ENCODE measurements at places on chromosomes 2 and 18.

GRCh38 chr2:159163930-159164329, 122.6 kb downstream of the WDSUB1 start:
- DNase-seq = no peak

GRCh38 chr2:114717049-114717448, 274.6 kb downstream of the DPP10 start:
- DNase-seq = no peak

DNA sequence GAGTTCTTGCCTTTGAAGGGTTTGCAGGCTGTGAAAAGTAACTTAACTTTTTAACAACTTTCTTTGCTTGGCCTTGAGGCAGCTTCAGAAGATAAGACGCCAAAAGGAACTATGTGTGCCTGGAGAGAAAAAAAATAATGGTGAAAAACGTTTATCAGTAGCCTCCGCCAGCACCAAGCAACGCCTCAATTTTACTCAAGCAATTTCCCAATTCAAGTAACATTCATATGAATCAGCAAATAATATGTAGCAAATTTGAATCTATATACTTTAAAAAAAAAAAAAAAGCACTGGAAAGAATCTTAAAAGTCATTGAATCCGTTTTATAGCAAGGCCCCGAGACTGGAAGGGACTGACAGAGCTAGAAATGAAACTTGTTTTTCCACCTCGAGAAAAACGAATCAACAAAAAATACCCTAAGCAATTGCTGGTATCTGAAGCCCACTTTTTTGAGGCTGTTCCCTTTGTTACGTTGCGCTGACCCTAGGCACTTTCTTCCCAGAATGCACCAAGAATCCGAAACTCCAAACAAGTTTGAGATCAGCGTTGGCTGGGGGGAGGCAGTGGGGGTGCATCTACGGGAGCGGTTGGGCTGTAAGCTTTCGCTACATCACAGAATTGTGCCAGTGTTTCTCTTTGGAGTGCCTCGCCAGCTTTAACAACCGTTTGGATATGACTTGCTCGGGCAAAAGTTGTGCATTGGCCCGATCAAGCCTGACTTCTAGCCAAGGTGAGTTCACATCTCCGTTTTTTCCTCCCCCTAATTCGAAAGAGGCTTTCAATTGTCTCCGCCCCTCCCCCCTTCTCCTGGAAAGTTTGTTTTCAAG, 2.7 kb upstream of the TGIF1 start:
- no peak for DNase-seq

GRCh38 chr2:168033966-168034365, 213.4 kb downstream of the STK39 start:
- no peak for DNase-seq

DNA sequence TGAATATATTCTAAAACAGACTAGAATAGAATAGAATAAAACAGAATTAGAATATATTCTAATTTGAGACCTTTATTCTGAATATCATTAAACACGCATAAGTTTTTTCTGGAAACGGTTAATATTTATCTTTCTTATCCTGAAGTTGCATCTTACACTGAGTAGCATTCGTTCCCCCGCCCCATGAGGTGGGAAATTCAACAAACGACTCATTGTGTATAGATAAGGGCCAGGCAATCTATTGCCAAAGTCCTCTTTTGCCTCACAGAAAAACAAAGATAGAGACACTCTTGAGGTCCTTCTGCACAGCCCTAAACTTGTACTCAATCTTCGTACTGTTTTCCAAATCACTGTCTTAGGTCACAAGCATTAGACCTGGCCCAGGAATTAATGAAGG, 98.1 kb downstream of the COL6A3 start:
- DNase-seq = no peak

DNA sequence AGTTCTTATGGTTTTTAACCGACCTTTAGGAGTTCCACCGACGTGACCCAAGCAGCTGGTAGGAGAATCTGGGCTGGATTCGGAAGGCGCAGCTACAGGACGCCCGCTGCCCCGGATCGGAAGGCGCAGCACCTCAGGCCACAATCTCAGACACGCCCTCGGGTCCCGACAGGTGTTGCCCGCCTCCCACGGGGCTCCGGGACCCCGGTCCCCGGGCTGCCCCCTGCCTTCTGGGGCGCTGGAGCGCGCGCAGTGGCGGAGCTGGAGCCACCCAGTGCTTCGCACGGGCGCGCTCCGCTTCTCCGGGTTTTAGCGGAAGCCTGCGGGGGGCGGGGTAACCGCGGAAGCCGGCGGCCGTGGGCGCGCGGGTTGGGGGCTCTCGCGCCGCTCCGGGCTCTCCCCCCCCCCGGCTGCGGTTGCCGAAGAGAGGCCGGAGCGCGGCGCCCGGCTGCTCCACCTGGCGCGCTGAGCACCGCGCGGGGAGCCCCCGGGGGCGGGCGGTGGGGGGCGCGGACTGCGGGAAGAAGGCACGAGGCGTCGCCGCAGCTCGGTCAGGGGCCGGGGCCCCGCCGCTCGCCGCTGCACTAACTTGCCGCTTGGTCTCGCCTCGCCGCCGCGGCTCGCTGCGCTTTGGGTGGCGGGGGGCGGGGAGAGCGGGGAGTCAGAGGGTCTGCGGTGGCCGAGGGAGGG, 718.8 kb downstream of the DPP10 start:
- peak; percentile 7 for DNase-seq

DNA sequence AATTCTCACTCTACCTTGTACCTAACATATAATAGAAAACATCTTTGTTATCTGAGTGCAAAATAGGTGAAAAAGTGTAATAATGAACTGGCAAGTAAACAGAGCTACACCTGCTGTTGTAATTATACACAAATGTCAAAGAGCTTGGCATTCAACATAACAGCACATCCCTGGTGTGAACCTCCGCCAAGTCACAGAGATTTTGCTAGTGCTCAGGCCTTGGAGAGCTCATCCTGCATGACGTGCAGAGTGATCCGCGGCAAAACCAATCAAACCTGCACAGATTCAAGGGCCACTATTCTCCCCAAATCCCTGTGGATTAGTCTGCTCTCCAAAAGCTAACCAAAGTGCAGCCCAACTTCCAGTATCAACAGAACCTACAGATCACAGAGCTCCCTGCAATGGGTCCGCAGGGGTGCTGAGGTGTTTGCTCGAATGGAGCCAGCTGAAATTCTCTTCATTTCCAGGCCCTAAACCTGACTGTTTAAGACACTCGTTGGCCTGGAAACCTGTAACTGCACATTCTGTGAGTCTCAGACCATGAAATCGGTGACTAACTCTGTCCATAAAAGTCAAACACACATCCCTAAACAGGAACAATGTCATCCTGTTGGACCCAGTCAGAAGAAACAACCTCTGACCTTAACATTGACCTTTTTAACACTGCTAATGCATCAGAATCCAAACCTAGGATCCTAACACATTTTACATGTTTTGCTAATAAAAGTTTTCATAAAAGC, 111.8 kb downstream of the EPB41L3 start:
- DNase-seq = peak; percentile 73

DNA sequence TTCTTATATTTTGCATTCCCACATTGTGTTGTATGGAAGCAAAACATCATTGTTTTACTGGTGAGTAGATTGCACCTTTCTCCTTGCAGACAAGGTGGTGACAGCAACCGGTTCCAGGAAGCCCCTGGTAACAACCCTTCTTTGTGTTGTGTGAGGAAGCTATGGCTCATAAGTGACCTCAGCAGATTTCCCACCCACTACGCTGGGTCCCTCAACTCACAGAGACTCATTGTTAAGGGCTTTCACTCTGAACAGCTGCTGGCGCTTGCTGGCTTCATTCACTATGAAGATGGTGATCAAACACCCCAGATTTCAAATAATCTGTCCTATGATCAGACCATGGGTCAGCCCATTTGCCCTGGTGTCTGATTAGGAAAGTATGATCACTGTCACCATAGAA, 53.4 kb downstream of the WIPF1 start:
- DNase-seq = no peak

- peak; percentile 9 for DNase-seq
Observed at GRCh38 chr2:162623888-162624287, 214.7 kb downstream of the KCNH7 start.

GRCh38 chr18:60401346-60401745, 28.8 kb upstream of the MC4R start:
- DNase-seq = no peak

DNA sequence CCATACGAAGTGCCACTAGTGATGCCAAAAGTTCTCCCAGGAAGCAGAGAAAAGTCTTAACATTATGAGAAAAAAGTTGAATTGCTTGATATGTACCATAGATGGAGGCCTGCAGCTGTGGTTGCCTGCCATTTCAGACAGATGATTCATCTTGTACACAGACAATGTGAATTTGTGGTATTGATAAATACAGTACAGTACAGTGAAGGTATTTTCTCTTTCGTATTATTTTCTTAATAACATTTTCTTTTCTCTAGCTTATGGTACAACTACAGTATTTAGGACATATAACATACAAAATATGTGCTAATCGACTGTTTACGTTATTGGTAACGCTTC, 33.6 kb upstream of the VWC2L start:
- DNase-seq = peak; percentile 18

DNA sequence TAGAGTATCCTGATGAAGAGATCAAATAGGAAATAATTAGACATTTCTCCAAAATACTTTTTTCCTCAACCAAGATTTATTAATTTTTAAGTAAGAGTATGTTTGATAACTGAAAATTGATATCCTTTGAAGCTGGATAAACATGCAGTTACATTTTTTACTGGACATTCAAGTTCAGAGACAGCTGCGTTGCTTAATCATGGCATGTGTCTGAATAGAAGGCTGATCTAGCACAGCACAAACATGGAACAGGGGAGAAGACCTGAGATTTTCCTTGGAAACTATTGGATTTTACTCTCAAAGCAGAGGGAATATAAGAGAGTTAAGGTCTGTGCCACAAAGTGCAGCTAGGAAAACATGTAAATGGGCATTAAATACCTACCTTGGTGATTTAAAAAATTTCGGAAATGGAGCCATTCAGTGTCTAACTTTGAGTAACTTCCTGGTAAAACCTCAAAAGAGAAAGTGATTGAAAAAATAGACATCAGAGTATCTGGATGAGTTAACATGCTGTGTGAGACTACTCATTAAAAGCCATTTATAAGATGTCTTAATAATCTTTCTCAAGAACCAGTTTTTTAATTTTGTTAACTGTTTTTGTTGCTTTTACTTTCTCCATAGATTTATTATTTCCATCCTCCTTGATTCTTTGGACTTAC, 31.8 kb downstream of the CRIM1 start:
- no peak for DNase-seq

DNA sequence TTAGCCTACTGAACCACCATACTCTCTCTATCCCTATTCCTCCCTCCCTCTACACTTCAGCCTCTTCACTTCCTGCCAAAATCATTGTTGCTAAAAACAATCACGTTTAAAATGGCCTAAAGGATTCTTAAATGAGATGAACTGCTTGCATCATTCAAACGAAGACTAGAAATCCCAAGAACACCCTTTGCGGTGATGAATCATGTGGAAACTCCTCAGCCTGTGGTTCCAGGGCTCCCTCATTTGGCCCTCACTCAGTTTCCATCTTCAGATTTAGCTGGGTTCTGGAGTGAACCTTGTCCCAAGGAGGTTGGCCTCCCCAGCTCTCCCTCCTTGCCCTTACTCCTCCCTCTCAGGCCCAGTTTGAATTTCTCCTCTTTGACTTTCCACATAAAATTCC, 125.6 kb upstream of the CDC42EP3 start:
- DNase-seq = no peak

GRCh38 chr18:9608298-9608697, 6.1 kb downstream of the PPP4R1 start:
- no peak for DNase-seq

DNA sequence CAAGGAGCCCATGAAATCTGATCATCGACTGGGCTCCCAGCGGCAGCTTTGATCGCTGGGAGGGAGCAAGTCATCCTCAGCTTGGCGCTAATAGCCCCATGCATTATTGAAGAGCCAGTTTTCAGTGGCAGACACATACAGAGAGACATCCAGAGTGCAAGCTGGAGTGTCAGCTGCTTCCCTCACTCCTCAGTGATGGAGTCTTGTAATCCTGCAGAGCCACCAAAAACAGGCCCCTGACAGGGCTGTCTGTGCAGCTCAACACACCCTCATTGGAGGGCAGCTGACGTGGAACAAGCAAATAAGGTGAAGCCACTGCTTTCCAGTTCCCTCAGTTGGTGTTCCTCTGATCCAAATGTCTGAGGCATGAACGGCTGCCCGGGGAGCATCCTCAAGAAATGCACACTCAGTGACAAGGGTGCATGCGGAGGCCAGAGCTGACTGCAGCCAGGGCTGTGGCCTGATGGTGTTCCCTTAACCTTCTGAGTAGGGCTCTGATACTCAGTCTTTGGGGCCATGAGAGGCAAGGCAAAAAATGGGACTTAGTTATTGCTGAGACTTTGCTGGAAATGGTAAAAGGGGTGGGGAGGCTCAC, 97.4 kb downstream of the RHOB start:
- no peak for DNase-seq

DNA sequence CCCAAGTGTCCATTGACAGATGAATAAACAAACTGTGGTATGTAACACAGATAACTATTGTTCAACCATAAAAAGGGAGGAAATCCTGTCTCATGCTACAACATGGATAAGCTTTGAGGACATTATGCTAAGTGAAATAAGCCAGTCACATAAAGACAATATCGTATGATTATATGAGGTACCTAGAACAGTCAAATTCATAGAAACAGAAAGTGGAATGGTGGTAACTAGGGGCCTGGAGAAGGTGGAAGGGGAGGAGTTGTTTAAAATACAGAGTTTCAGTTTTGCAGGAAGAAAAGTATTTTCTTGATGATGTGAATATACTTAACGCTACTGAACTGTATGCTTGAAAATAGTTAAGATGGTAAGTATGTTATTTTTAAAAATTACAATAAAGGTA, 304.6 kb upstream of the CXCR4 start:
- no peak for DNase-seq

GRCh38 chr2:137846993-137847392, 117.3 kb upstream of the HNMT start:
- DNase-seq = no peak

GRCh38 chr2:172624996-172625395, 69.1 kb downstream of the PDK1 start:
- peak; percentile 29 for DNase-seq

Data from kidney tubule cell (primary cell).